GM04503 (cell line): ENCODE measurements at places on chromosomes 5 and 9.

DNA sequence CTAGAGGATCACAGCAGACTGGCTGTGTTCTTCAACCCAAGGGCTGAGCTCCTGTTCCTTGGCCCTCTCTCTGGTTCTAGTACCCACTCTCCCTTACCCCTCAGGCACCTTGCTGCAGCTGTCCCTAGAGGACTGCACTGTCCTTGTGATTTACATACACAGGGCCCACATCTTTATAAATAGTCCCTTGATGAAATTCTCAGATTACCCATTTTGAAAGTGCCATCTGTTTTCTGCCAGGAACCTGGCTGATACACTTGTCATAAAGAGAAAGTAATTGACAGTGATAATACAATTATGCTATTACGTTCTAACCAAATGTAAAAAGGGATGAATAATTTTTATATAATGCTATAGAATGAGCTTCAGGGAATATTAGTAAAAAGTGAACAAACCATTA lies 16.5 kb upstream of the SPARC start:
- DNase-seq: no peak

DNA sequence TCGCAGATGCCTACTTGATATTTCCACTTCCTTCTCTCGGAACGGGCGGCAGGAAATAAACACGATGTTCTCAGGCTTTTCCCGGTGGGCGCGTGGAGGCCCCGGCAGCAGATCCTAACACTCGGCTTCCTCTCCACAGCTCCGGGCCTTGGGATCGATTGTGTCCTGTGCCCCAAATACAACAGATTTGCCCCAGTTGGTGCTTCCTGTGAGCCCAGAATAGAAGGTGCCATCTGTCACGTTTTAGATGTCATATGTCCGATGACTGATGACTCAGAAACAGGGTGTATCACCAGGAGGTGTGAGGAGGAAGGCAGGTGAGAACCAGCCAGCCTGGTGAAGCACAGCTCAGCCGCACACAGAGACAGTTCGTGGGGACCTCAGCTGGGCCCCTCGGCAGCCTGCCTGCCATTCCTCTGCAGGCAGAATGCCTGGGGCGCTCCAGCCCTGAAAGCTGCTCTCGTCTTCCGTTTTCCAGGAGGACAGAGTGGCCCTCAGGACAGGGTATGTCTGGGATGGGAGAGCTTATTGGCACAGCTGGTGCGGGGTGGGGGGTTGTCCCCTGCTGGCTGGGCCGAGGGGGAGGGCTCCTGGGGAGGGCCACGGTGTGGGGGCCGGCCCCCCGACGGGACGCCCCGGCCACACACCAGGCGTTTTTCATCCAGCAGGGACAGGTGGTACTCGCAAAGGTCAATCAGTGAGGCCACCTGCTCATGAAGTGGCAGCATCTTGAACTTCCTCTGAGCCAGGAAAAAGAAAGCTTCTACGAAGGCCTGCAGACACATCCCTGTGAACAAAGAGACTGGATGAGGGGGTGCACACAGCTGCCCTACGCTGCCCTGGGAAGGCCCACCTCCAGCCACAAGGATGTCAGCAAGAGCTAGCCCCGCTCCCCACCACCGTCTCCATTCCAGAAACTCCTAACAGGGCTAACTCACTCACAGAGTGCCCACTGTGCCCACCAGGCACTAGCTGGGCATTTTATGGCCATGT lies 171.0 kb downstream of the DAB2IP start:
- DNase-seq: no peak

DNA sequence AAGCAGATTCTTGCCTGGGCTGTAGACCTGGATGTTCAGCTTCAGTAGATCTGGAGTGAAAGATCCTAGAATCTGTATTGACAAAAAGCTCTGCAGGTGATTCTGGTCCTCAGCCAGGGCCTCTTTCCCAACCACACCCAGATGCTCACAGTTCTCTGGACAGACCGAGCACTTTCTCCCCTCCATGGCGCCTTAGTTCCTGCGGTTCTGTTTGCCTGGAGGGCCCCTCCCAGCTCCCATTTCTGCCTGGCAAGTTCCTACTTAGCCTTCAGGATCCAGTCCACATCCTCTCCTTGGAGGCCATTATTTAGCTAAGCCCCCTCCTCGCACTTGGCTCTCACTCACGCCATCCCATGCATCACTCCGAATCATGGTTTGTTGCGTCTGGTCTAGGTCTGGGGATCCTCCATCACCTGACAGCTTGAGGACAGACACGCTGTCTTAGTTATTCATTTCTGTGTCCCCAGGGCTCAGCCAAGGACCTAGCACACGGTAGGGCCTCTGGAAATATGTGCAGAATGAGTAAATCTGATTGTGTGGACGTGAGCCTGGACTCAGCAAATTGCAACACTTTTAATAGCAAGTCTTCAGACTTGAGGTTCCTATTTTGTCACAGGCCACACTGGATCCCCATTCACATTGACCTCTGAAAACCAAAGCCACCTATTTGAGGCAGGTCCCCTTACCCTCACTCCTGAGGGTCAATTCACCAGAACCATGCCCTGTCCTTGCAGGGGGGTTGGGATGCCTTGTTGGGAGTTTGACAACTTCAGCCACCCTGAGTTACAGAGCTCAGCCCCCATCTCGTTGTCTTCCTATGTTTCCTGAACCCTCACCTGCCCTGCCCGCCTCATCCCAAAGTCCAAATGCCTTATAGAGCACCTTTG lies 50.7 kb downstream of the COL15A1 start:
- DNase-seq: no peak

- DNase-seq: no peak
Observed at GRCh38 chr9:91905991-91906469, 44.0 kb downstream of the ROR2 start.

- no peak for DNase-seq
Observed at GRCh38 chr9:70410368-70410767, 4.1 kb downstream of the KLF9 start.

GRCh38 chr5:5658889-5659465 lies 236.5 kb downstream of the ICE1 start:
- DNase-seq: no peak

- no peak for DNase-seq
Observed at GRCh38 chr5:172771439-172772111, 580 bp upstream of the DUSP1 start.

DNA sequence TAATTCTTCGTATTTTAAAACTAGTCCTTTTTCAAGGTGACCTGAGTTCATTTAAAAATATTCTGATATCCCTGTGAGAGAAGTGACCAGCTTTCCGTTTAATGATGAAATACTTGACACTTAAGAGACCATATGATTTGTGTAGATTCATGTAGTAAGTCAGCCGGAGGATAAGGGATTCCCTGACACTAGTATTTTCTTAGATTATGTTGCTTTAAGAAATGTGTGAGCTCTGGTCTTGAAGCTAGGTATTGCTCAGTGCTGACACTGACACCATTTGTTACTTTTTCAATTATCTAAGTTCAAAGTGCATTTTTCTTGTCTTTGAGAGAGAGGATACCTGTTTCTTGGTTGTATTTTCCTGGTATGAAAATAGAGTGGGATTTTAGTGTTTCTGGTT lies 4.2 kb downstream of the NIPBL start:
- no peak for DNase-seq

DNA sequence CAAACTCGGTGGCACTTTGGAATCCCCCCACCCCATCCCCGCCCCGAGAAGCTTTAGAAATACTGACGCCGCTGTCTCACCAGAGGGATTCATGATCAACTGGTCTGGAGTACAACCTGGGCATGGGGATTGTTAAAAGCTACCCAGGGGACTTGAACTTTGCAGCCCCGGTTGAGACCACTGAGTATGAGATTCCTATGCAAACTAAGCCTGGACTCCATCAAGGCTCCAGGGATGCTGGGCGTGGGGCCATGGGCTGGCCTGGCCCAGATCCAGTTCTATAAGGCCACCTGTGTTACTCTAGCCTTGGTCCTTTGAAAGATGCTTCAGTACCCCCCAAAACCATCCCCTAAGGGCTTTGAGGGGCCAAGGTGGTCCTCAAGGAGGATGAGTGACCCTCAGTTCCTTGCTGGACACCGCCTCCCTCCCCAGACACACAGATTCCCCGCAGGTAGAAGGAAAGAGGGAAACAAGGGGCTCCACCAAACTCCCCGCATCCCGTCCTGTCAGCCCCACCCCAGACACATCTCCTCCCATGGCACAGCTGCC lies 68.5 kb downstream of the MRPL36 start:
- DNase-seq: no peak

GRCh38 chr9:90641086-90641485 lies 1.5 kb downstream of the DIRAS2 start:
- no peak for DNase-seq

- DNase-seq: no peak
Observed at GRCh38 chr9:114811966-114812636, 6.3 kb upstream of the TNFSF15 start.

DNA sequence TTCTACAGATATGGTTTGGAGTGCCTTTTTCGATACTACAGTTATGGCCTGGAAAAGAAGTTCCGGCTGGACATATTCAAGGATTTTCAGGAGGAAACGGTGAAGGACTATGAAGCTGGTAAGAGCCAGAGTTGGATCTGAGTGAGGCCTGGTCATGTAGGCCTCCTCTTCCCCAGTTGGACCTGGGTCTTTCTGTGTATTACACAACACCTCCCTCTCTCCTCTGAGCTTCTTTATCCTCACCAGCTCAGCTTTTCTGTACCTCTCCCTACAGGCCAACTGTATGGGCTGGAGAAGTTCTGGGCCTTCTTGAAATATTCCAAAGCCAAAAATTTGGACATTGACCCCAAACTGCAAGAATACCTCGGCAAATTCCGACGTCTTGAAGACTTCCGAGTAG lies 39.2 kb downstream of the FAXDC2 start:
- no peak for DNase-seq

- DNase-seq: no peak
Observed at GRCh38 chr5:77379558-77380061, 112.5 kb downstream of the WDR41 start.

GRCh38 chr9:25658571-25658970 lies 19.7 kb downstream of the TUSC1 start:
- DNase-seq: no peak

GRCh38 chr9:94703488-94704140 lies 22.9 kb upstream of the AOPEP start:
- DNase-seq: no peak

DNA sequence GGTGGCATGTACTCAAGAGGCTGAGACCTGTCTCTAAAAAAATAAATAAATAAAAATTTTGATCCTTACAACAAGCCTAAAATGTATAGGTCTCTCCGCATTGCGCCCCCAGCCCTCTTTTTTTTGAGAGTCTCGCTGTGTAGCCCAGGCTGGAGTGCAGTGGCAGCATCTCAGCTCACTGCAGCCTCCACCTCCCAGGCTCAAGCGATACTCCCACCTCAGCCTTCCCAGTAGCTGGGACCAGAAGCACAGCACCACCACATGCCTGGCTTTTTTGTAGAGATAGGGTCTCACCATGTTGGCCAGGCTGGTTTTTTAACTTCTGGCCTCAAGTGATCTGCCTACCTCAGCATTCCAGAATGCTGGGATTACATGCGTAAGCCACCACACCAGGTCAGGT lies 2.2 kb upstream of the GARIN3 start:
- DNase-seq: no peak

GRCh38 chr5:173883347-173883924 lies 4.7 kb upstream of the CPEB4 start:
- no peak for DNase-seq

- DNase-seq: no peak
Observed at GRCh38 chr9:126794441-126794840, 10.4 kb upstream of the ZBTB43 start.

DNA sequence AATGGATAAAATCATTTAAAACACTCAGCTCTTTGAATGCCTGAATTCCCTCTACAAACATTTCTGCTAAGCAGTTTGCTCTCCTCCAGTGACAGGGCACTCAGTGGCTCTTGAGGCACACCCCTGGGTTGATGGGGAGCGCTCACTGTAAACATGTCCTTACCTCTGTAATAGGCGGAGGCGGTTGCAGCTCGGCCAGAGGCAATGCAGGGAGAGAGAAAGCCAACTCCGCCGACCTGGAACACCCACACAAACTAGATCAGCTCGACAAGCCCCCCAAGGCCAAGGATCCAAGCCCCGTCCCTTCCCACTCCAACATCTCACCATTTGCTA lies 329 bp downstream of the CDC23 start:
- no peak for DNase-seq

- DNase-seq: no peak
Observed at GRCh38 chr9:90774682-90775081, 26.9 kb upstream of the SYK start.

- DNase-seq: no peak
Observed at GRCh38 chr5:109468288-109468676, 58.5 kb upstream of the PJA2 start.

- DNase-seq: no peak
Observed at GRCh38 chr9:89139455-89139854, 39.2 kb downstream of the SHC3 start.

- no peak for DNase-seq
Observed at GRCh38 chr9:130073373-130073772, 19.7 kb downstream of the GPR107 start.

GRCh38 chr5:115709585-115709984 lies 83.7 kb upstream of the TMED7 start:
- DNase-seq: no peak
